Central memory CD4-positive, alpha-beta T cell (primary cell): ENCODE measurements at places on chromosomes 2 and 18.
A peak's percentile ranks its signal among the peaks of the same experiment; 100 is the strongest.

- DNase-seq: peak; percentile 51
Measured at GRCh38 chr2:170873035-170873692, 55.9 kb upstream of the GORASP2 start.

GRCh38 chr2:67772216-67773170 is 290.3 kb downstream of the C1D start:
- no peak for DNase-seq

GRCh38 chr2:9308186-9308955 is 101.8 kb downstream of the ASAP2 start:
- no peak for DNase-seq

- DNase-seq: no peak
Measured at GRCh38 chr18:56910967-56911366, 235.9 kb upstream of the BOD1L2 start.

GRCh38 chr2:64114063-64114911 is 29.9 kb downstream of the PELI1 start:
- DNase-seq: peak; percentile 34

GRCh38 chr2:100174026-100174431 is 31.6 kb upstream of the AFF3 start:
- DNase-seq: no peak

GRCh38 chr18:32446780-32447179 is 23.9 kb downstream of the GAREM1 start:
- no peak for DNase-seq

GRCh38 chr2:159045545-159046454 is 77.4 kb downstream of the TANC1 start:
- DNase-seq: no peak

GRCh38 chr2:28665041-28665704 is 86.5 kb upstream of the PPP1CB start:
- no peak for DNase-seq

DNA sequence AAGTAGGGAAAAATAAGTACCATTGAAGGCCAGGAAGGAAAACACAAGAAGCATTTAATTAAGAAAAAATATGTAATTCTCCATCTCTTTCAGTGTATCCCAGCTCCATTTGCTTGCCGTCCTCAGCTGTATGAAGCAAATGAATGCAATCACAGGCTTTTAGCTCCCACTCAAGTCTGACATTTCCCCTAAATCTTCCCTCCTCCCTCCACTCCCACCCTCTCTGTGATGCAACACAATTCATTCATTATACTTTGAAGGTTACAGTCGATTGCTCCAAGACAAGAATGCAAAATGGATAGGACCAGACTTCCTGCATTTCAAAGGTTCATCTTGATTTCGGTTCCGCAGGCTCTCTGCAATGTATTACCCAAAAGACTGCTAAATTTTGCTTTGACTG is 172.7 kb upstream of the SERPINE2 start:
- DNase-seq: no peak

- DNase-seq: no peak
Measured at GRCh38 chr2:29583104-29583503, 338.3 kb downstream of the ALK start.

DNA sequence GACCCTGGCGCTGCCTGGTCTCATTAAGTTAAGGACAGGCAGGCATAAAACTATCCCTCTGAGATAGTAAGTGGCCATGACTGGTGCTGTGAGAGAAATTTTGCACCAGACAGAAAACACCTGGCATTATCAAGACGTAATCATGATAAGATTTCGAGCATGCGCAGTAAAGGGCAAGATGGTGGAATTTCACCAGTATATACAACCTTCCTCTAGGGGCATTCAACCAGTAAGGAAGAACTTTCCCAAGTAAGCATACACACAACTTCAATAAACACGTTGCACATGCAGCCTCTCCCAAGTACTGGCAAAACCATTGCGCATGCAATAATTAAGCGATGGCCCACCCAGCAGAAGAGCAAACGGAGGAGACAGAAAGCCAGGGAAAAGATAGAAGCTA is 1376.4 kb upstream of the CRIM1 start:
- DNase-seq: no peak

- DNase-seq: no peak
Measured at GRCh38 chr2:198913394-198914152, 544.2 kb downstream of the SATB2 start.

DNA sequence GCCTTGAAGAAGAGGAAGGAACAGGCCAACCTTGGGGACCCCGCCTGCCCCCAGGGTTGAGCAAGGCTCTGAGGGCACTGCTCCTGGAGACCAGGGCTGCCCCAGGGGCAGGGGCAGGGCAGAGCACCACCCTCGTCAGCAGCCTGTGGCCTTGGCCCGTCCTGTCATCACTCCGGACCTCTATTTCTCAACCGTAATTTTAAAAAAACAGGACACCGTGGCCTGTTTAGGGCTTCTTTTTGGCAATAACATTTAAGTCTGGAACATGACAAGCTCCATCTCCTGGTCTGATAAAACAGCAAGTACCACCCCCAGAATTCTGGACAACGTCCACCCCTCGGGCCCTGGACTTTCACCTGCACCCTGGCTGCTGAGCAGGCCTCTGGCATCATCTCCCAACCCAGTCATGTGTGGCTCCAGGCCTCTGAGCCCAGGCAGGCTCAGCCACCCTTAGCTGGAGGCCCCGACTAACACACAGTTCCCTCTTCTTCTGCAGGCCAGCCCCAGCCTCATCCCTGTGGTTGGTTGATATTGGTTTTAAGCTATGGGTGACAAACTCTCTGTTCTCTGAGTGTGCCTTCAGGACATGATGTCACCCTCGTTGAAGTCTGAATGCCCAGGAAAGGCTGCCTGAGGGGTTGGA is 22.6 kb upstream of the ID2 start:
- no peak for DNase-seq

GRCh38 chr2:86225581-86225980 is 26.3 kb downstream of the MRPL35 start:
- DNase-seq: peak; percentile 15

DNA sequence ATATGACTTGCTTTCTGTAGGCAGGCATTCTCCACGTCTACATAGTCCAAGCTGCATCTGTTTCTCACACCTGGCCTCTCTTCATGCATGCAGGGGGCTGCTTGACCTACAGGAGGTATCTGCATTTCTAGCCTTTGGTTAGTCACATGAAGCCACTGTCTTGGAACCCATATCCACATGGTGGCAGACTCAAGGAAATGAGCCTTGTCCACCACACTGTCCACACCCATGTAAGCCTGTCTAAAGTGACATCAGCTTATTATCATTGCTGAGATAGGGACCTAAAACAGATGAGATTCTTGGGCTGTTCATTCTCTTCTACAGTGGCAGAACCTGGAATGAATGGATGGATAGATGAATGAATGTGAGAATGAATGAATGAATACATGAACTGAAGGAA is 160.4 kb downstream of the DOCK10 start:
- no peak for DNase-seq

DNA sequence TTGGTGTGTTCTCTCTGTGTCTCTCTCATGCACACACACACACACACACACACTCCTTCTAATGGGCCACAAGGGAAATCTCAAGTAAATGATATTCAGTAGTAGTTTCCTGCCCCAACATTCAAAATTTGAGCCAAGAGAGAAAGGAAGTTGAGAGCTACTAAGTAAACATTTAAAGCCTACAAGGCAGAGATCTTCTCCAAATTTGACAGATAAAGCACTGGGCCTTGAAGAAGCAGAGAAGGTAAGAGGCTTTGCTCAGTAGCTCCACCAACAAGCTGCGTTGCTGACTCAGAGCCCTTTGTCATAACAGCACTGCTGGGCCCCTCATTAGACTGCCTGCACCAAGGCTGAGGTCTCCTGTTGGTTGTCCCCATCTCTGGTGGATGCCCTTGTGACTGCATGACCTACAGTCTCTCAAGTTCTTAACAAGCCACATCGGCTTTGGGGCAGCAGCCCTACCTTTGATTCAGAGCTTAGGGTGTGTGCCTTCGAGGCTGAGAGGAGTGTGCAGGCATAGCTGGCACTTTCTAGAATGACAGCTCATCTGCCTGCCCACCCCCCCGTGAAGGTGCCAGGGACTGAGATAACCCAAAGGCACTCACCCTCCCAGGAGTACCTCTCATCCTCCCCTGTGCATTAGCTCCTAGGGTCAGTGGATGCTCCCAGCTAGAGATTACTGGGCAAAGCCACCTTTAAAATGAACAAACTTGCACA is 32.3 kb upstream of the NEB start:
- no peak for DNase-seq

DNA sequence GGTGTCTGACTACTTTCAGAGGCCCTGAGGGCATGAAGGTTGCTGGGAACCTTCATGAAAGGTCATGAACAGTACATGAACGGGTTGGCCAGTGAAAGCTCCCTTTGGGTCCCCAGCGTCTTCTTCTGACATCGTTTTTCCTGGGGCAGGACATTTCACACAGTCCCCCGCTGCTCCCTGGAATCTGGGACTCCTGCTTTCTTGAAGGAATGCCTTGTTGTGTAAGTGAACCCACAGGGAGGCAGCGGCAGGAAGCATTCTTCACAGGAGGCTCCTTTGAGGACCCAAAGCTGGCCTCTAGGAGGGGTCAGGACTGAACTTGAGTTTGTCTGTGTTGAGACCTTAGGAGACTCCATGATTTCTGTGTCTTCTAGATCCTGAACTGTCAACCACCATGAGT is 144.3 kb downstream of the KCNE4 start:
- DNase-seq: no peak

GRCh38 chr2:146576339-146577111 is 1268.3 kb upstream of the ACVR2A start:
- DNase-seq: no peak

DNA sequence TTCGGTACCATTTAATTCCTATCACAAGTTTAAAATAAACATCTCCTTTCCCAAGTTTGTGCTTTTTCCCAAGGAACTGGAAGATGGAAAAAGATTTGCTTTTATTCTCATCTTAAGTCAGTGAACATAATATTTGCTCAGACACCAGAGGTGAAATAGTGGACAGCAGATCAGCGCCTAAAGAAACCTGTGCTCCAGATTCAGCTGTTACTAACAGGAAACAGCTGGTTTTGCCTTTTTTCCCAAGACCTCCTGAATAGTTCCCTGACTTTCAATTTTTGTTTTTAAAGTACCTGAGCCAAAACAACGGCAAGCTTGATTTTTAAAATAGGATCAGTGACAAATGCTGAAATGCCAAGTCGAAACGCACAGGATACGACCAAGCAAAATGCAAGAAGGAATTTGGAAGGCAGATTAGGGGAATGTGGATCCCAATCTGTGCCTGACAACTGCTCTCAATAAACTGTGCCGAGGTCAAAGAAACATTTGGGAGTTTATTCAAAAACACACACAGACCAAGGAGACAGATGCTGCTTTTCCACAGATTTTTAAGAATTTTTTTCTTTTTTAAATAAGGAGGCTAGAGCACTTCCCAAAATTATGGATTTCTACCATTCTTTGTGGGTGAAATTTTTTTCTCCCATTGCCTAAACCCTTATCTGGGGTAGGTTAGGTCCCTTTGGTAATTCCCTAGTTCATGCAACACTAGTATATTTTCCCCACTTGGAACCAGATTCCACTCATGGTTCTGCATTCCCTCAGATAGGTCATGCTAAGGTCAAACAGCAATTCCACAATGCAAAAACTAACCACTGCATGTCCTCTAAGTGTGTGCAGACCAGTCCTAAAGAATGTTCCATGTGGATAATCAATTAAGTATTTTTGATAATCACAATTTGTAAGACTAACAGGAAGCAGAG is 121.5 kb upstream of the PDE1A start:
- DNase-seq: no peak

GRCh38 chr2:138012082-138012481 is 47.8 kb downstream of the HNMT start:
- no peak for DNase-seq

GRCh38 chr2:70161069-70161534 is 29.7 kb downstream of the C2orf42 start:
- no peak for DNase-seq

- DNase-seq: peak; percentile 79
Measured at GRCh38 chr2:37635504-37636380, 35.7 kb downstream of the CDC42EP3 start.

DNA sequence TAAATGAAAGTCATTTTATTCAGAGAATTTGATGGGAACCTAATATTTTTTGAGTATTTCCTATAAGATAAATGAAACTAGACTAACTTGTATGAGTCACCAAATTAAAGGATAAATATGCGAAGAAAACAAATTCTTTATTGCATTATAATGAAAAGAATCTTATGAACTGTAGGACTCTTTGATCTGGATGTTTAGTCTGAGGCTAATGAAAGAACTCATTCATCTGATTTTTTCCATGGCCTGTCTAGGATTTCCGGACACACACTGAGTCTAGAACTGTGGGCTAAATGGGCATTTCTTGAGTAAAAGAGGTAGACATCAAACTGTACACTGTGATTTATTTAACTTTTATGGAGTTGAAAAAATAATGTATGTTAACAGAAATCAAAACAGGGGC is 43.0 kb downstream of the ZNF519 start:
- no peak for DNase-seq

DNA sequence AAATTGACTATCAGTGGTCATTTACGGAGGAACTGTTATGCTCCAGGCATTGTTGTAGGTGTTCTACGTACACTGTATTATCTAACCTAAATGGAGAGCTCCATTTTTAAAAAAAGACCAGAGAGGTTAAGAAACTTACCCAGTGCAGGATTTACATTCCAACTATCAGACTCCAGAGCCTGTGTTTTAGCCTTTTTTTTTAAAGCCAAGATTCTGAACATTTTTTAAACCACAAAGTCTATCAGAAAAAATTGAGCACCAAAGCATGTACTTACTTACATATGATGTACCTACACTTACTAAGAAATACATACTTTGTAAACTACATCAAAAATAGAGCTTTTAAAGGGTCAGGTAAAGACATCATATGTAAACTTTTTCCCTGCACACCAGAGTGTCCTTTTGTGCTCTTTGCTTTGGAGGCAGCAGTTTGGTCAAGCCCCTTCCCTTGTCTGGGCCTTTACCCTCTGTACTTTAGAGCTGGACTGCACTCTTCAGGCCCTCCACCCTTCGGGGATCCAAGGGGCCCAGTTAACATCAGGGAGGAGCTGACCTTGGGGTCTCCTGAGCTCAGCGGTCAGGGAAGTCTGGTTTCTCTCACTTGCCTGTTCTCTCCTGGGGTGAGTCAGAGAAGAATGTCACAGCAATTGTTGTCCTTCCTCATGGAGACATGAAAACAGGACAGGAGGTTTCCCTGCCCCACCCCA is 58.4 kb downstream of the ITGB1BP1 start:
- no peak for DNase-seq

GRCh38 chr2:240893363-240893844 is 2.6 kb downstream of the MAB21L4 start:
- DNase-seq: no peak

GRCh38 chr2:69762513-69763494 is 20.9 kb downstream of the ANXA4 start:
- DNase-seq: no peak

DNA sequence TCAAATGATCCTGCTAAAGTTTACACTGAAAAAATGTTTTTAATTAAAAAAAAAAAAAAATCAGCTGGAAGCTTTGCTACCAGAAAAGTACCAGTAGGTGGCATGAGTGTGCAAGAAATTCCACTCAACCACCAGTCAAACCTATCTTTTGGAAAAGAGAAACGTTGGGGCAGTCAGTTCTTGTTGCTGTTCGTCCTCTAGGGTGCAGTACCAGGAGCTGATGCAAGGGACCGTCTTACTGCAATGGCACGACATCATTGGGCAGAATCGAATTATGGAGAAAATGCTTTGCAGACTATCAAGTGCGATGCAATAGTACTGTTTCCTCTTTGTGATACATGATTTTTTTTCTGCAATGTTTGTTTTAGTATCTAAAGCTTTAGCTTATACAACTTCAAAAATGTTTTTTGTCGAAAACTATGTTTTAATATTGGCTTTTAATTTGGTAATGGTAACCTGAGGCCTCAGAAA is 18.3 kb downstream of the YPEL5 start:
- peak; percentile 79 for DNase-seq
